Spleen (tissue), 13 donors: ENCODE measurements at places on chromosomes 16 and 17.

- DNase-seq, result peak; percentile 72
Measured at GRCh38 chr16:2497116-2497630, 16.6 kb upstream of the ATP6V0C start.

- no peak for DNase-seq
Measured at GRCh38 chr16:8959921-8960787, 3.6 kb downstream of the USP7 start.

GRCh38 chr16:18792836-18793433 lies 2.8 kb upstream of the RPS15A start:
- no peak for DNase-seq

DNA sequence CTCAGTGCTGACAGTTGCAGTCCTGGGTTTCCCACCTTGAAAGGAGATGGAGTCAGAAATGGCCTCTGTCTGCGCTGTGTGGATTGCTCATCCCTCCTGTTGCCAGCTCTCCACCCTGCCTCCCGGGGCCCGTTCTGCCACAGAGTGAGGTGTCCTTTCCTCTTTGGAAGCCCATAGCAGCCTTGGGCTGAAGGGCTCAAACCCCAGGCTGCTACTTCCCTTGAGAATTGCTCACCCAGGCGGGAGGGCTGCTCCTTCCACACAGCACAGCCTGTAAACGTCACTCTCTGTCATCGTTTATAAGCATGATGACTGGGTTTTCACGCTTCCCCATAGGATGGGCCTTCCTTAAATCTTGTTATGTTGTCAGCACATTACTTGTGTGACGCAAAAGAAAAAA lies 62.7 kb downstream of the FOXK2 start:
- DNase-seq, result no peak

DNA sequence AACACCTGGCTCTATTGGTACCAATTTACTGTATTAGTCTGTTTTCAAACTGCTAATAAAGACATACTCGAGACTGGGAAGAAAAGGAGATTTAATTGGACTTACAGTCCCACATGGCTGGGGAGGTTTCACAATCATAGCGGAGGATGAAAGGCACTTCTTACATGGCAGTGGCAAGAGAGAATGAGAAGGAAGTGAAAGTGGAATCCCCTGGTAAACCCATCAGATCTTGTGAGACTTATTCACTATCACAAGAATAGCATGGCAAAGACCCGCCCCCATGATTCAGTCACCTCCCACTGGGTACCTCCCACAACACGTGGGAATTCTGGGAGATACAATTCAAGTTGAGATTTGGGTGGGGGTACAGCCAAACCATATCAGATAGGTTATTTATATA lies 22.6 kb upstream of the GOSR1 start:
- no peak for DNase-seq

DNA sequence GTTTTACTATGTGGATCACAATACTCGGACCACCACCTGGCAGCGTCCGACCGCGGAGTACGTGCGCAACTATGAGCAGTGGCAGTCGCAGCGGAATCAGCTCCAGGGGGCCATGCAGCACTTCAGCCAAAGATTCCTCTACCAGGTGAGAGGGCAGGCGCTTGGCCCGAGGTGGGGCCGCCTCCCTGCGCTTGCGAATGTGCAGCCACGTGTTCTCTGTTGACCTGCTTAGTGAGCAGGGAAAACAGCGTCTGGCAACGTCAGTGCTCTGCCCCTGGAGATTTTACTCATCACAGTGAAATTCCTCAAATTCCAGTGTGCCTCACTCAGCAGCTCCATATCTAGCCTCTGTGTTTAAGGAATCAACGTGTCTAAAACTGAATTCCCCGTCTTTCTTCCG lies 33.4 kb upstream of the CLEC18A start:
- no peak for DNase-seq

DNA sequence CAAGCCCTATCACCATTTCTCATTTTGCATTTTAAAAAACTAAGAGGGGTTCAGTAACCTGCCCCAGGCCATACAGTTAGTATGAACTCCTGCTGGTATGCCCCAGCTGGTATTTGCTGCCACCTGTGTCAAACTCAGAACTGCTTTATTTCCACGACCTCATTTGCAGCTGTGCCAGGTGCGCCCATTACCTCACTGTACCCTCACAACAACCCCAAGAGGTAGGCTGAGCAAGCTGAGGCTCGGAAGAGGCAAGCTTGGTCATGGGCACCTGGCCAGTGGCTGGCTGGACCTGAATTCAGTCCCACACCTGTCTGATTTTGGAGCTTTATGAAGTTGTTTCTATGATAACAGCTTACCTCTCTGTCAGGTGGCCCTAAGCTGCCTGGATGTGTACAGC lies 7.6 kb downstream of the EPN2 start:
- peak; percentile 22 for DNase-seq

DNA sequence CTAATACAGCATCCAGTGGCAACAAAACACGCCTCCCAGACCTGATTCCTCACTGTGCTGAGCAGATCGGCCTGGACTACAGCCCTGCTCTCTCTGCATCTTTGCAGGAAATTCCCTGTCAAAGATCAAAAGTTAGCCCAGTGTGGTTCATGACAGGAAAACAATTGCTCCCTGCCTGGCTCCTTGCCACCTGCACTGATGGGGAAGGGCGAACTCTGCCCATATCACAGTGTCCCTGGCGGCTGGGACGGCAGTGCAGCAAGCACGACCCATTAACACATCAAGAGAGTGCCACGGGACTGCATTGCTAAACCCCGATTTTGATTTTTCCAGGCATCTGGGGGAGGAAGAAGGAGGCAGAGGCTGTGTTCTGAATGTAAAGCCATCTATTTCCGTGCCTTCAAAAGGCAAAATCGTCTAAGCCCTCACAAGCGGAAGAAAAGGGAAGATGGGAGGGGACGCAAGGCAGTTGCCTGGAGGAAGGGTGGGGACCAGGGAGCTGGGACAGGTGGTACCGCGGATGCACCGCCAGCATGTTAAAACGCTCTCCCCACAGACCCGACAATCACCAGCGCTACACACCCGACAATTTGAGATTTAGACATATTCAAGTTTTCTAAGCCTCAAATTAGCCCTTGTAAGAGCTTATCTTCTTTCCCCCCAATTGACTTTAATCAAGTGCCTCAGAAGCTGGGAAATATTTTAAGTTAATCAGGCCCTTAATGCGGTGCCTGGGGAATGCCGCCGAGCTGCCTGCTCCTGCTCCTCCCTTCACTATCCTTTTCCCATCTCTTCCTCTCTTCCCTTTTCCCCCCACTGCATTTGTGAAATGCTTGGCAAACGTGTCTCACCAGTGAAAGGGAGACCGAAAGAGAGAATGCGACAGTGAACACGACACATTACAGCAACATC lies 238.8 kb upstream of the CDH5 start:
- DNase-seq, result no peak

DNA sequence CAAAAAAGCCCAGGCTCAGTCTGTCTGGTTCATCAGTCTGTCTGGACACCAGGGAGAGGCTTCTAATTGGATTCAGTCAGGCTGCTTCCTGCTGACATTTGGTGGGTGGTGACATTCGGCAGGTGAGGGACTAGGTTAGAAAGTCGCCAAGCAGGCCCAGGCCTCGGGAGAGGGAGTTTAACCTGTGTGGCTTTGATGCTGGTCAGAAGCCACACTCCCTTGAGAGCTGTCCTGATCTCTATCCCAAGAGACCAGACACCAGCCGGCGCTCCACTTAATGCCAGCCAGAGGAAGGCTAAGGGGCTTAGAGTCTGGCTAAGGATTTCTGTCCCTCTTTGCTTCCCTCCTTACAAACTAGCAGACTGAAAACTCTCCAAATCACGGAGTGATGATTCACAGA lies 135.0 kb downstream of the GSG1L start:
- DNase-seq, result peak; percentile 33

- peak; percentile 33 for DNase-seq
Measured at GRCh38 chr17:80881306-80881705, 110.3 kb upstream of the CHMP6 start.

DNA sequence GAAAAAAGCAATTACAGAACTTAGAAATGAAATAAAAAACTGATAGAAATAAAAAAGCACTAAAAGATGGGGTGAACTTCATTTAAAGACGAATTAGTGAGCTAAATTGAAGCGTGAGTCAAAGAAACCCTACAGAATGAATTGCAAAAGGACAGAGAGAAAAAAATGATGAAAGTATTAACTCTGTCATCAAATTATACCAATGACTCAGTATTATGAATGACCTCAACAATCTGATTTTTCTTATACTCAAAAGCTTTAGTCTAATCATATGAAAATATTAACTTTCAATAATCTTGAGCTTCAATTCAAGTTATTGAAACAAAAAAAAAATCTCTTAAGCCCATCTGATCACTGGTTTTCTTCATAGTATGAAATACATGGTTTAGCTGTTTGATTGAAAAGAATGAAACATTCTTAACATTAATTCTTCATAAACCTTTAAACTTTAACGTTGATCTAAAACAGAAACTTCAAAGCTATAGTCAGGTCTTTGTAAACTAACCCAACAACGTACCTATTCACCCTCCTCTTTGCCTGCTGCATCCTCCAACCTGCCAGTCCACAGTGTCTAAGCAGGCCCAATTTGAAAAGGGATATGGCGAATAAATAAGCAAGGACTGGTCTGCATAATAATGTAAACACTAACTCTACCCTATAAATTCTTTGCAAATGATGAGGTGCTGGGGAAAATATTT lies 6.6 kb downstream of the ABCA5 start:
- no peak for DNase-seq

DNA sequence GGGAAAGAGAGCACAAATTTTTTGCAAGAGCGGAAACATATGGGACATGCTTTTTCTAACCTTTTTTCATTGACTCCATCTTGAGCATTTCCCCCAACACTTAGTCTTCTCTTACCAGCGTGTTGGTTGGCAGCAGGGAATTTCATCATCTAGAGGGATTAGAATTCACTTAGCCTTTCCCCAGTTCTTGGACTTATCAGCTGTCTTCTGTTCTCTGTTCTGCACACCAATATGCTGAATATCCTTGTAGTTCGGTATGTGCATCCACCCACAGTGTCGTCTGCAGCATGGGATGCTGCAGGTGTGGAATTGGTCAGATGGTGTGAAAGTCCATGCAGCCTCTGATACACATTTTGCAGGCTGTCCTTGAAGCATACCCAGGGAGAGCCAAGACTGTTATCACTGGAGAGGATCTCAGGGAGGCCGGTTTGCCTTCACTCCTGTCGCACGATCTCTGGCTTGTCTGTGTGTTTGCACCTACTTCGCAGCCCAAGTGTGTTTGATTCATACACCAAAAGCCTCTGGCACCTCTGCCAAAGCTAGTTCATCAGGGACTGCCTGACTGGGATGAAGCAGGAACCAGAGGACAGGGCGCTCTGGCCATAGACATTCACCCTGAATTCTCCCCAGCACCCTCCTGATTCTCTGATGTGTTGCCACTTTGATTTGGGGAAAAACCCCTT lies 93.3 kb downstream of the SOCS1 start:
- DNase-seq, result peak; percentile 27

DNA sequence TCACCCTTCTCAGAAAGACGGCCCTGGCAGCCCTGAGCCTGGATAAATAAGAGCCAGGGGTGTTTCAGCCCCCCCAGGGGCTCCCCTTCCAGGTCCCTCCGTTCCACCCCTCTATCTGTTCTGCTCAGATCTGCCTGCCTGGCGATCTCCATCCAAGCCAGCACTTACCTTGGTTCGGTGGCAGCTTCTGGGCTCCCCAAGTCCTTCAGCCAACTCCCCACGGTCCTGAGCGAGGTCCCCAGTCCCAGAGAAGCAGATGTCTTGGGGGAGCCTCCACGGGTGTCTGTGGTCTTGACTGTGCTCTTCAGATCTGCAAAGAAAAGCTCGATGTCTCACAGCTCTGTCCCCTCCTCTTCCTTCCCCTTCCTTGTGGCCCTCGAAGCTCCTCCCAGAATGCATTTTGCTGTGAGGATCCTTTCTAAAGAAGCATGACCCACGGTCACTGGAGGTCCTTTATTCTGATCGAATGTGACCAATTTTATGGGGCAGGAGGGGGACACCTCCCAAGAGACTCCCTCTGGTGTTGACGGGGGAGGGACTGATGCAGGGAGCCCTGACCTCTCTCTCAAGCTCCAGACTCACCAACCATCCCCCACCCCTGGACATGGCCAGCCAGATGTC lies at the start of gene PIK3R6:
PIK3R6 (minus strand) TSS at position 314 of the 621 bp plus-strand sequence. CDS start 17,880 bp downstream, outside the sequence.
- no peak for DNase-seq

GRCh38 chr16:86089991-86090390 lies 191.0 kb downstream of the IRF8 start:
- peak; percentile 69 for DNase-seq
